ENCODE measurements at places on chromosomes 13 and 19.

DNA sequence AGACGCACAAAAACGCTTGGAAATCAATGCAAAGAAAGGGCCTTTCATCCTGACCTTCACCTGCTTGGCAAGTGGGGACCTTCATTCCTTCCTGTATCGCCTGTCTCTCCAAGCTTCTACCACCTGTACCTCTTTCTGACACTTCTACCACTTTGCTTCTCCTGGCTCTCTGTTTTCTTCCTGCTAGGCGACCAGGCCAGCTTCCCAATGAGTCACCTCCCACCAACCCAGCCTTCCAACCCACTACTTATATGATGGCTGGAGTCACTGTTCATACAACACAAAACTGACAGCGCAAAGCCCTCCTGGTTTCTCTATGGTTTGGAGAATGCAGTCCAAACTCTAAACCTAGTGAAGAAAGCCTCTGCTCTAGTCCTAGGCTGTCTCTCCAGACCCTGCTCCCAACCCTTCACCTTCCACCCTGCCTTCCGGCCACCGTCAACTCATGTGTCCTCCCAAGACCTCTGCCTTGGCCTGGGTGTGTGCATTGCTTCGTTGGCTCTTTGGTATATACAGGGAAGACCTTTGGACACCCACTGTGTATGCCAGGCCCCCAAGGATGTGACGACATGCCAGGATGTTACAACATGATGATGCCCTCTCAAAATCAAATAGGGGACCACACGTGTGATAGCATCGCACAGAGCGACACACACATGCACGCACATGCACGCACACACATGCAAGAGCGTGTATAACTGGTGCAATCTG is 148.5 kb downstream of the STK24 start:
- DNase-seq, result no peak

- DNase-seq, result no peak
Measured at GRCh38 chr13:40048551-40048950, 393.1 kb downstream of the COG6 start.

DNA sequence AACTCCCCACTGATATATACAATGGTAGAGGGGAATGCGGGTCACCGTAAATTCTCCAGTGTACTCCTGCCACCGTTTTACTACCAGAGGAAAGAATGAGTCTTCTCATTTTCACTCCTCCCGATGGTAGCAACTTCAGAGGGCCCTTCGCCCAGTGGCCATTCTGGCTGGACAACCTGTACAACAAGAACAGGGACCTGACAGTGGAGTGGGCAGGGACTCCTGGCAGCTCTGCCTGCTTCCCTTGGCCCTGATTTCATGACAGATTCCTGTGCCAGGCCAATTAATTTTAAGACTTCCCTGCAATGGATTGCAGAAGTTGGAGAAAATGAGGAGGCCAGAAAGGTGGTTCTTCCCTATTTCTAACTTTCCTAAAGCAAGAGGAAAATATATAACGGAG is 148.9 kb downstream of the GPC6 start:
- DNase-seq, result no peak

GRCh38 chr19:3041761-3042620 is 12.9 kb upstream of the TLE2 start:
- no peak for DNase-seq

GRCh38 chr19:18203408-18203862 is 407 bp downstream of the RAB3A start:
- no peak for DNase-seq

DNA sequence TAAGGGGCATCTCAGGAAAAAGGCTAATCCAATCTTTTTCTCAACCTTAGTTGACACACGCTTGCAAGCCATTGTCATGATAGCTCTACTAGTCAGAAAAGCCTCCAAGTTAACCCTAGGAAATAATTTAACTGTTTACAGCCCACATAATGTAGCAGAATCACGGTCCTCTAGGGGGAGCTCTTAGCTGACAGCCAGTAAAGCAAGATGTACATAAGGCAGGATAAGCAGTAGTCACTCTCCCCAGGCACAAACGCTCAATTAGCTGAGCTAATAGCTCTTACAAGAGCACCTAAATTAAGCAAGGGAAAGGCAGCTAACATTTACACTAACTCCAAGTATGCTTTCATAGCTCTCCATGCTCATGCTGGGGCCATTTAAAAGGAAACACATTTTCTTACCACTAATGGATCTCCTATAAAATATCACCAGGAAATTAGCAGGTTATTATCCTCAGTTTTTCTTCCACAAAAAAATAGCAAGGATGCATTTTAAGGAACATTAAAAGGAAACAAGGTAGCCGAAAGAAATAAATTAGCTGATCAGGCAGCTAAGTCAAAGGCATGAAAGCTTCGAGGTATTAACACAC is 33.7 kb upstream of the ZSCAN5A start:
- peak; percentile 1 for DNase-seq

GRCh38 chr19:10727685-10728201 is 9.9 kb downstream of the DNM2 start:
- DNase-seq, result no peak

GRCh38 chr19:3606174-3606689 is 443 bp downstream of the TBXA2R start:
- peak; percentile 52 for DNase-seq

GRCh38 chr13:95968906-95969305 is 84.3 kb downstream of the UGGT2 start:
- no peak for DNase-seq

GRCh38 chr13:24075137-24075975 is 85.2 kb upstream of the SPATA13 start:
- DNase-seq, result no peak
